ENCODE measurements at places on chromosomes 4 and X. TPM values are rescaled to one million over a fixed set of nuclear protein-coding genes. Genes with fewer than 3 reads are reported as not detected.

DNA sequence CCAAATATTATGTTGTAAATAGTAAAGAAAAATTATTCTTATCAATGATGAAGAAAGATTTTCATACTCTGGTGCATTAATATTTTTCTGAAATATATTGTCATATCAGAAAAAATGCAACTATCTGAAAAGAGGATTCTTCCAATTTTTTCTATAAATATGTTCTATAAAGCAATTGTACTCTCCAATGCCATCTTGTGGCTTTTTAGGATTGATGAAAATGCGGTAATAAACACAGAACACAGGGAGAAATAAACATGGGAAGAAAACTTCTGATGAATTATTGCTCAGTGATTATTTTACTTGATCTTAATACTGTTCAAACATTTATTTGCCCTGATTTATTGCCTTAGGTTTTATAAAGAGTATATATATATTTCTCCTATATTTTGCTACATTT is 215.4 kb downstream of the IL1RAPL1 start:
- no peak for DNase-seq

DNA sequence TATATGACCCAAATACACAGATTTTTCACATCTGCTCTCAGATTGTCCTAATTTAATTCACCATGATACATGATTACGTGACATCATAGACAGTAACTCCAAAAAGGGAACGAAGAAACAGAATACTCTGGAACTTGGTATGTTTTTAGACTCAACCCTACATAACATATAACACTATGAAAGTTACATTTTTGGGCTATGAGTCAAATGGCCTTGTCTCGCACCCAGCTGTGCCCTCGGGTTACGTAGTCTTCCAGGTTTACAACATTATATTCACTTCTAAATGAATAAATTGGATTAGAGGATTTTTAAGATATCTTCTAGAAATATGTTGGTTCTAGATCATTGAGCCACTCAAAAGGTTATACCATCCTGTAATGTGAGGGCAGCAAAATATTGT is 2089.6 kb upstream of the TENM3 start:
- DNase-seq: no peak

- no peak for DNase-seq
Measured at GRCh38 chr4:26964994-26965393, 104.4 kb downstream of the STIM2 start.

DNA sequence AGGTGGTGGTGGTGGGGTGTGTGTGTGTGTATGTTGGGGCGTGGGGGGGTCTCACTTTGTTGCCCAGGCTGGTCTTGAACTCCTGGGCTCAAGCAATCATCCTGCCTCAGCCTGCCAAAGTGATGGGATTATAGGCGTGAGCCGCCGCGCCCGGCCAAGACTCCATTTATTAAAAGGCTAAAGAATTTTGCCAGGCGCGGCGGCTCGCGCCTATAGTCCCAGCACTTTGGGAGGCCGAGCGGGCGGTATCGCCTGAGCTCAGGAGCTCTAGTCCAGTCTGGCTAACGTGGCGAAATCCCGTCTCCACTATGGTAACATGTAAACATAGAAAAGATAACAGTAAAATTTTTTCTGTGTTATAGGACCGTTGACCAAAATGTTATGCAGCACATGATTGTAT is 3.7 kb upstream of the UBA1 start:
- DNase-seq: no peak

GRCh38 chr4:51853027-51853682 is 10.2 kb downstream of the DCUN1D4 start:
- DNase-seq: no peak

- DNase-seq: no peak
Measured at GRCh38 chr4:174538876-174539250, 16.6 kb upstream of the HPGD start.

GRCh38 chr4:161817914-161818313 is 345.9 kb downstream of the FSTL5 start:
- DNase-seq: no peak

GRCh38 chr4:189278597-189279165 is 662.0 kb upstream of the FRG1 start:
- no peak for DNase-seq

DNA sequence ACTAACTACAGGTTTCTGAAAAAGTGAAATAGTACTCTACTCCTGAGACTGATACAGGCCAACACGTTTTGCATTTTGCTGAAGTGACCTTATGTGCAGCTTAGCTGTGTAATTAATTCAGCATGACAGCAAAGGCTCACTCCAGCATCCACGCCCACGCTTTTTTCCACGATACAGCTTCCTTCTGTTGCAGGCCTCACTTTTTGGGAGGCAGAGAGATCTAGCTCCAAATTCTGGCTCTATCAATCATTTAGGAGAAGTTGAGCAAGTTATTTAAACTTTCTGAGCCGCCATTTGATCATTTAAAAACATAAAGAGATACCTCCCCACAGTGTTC is 160.3 kb downstream of the AFAP1 start:
- DNase-seq: no peak

DNA sequence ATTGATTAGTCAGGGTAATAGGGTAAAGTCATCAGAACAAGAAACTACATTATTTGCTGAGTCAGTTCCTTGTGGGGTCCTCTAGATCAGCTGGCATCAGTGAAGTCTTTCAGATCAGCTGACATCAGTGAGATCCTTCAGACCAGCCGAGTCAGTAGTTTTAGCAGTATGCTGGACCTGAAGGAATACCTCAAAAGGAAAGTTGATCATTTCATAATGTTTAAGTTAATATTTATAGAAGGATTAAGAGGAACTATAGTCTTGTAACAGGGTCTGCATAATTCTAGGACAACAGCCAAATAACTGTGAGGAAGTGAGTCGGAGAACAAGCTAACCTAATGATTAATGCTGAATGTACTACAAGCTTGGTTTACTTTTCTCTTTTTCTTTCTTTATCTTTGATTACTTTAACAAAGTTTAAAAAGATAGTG is 958 bp upstream of the UGT2B7 start:
- DNase-seq: peak; percentile 50

DNA sequence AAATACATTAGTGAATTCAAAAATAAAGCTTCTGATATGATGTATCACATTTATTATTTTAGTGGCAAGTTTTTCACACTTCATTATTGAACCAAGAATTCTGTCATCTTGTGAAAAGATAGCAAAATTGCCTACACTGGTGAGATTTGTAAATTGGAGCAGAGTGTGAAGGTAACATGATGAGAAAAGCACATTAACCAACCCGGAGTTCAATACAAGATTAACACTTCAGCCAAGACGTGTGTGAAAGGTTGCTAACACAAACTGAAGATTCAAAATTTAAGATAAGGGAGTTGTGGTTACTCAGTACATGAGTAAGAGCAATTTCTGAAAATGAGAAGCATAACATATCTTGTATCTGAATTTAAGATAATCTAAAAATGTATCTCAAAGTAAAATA is 346.7 kb downstream of the PDHA2 start:
- no peak for DNase-seq

- no peak for DNase-seq
Measured at GRCh38 chrX:72126539-72127140, 5.1 kb downstream of the RTL5 start.

- no peak for DNase-seq
Measured at GRCh38 chr4:69909195-69909594, 21.7 kb upstream of the CSN1S1 start.

- no peak for DNase-seq
Measured at GRCh38 chr4:87038837-87039615, 104.2 kb downstream of the AFF1 start.

GRCh38 chr4:81498551-81499099 is 26.9 kb upstream of the RASGEF1B start:
- DNase-seq: no peak

- DNase-seq: no peak
Measured at GRCh38 chr4:152112887-152113286, 352.1 kb upstream of the GATB start.

- DNase-seq: no peak
Measured at GRCh38 chr4:138111462-138112000, 130.6 kb downstream of the SLC7A11 start.

DNA sequence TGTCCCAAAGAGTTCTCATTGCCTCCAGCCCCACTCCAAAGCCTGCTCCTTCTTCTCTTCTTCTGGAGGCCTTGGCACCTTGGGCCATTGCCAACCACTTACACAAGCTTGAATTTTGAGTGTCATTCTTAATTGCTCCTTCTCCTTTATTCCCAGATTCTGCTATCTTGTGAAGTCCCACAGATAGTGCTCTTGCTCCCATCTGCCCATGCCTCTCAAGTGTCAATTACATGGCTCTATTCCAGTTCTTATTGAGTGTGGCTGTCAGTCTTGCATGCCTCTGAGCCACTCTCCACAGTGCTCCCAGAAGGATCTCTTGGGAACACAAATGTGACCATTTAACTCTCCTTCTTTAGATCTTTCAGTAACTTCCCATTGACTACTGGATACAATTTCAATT is 117.3 kb upstream of the SFRP2 start:
- no peak for DNase-seq

GRCh38 chr4:6953751-6954380 is 44.2 kb downstream of the TBC1D14 start:
- peak; percentile 77 for DNase-seq

- no peak for DNase-seq
Measured at GRCh38 chrX:103453655-103454054, 65.6 kb downstream of the RAB40A start.

DNA sequence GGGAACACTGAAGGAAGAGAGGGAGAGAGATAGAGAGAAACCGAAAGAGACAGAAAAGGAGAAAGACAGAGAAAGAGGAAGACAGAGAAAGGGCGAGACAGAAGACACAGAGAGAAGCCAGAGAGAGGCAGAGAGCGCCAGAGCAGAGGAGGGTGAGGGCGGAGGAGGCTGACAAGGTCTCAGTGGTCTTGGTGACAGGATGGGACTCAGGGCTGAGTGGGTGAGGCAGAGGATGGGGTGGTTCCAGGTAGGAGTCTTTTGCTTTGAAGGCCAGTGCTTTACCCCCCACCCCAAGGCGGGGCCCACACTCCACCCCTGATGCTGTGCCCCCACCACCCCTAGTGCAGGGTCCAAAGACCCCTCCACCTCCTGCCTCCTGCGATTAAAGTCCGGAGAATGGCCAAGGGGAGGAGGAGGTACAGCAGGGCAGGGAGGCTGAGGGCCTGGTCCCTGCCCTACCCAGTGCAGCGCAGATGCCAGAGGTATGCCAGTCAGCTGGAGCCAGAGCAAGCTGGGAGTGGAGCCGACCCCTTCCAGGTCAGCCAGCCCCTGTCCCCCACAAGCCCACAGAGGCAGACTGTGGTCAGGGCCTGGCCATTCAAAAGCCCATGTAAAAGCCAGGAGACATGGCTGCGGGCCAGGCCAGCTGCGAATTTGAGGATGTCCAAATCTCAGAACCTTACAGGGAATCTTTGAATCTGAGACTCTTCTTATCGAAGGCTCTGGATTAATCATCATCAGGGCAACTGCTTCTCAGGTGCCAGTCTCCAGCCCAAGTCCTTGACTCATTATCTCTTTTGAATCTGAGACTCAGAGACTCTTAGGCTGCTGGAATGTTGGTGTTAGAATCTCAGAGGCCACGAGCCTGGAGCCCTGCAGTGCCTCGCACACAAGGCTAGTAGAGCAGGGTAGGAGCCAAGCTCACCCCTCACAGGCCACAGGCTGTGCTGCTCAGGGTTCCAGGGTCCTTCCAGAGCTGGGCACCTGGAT is 758 bp downstream of the IQSEC2 start:
- DNase-seq: peak; percentile 68

GRCh38 chr4:19155568-19155967 is 1096.1 kb upstream of the SLIT2 start:
- DNase-seq: no peak

DNA sequence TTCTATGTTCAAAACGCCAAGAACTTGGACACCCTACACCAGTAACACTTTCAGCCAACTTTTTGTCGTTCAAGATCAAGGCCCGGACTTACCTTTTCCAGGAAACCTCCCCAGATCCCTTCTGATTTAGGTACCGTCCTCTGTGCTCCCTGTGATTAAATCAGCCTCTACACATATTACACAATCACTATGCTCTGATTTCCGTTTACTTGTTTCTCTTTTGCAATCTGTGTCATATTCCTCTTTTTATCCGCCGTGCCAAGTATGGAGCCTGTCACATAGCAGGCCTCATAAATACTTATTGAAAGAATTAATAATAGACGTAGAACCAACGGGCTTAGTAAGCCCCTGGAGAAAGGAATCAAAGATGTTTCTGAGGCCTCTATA is 722 bp upstream of the TMEM33 start:
- no peak for DNase-seq

- no peak for DNase-seq
Measured at GRCh38 chr4:39976945-39977488, 694 bp downstream of the PDS5A start.

- DNase-seq: no peak
Measured at GRCh38 chrX:75596178-75596577, 73.3 kb upstream of the ZDHHC15 start.

- no peak for DNase-seq
Measured at GRCh38 chr4:150962245-150962644, 52.8 kb downstream of the LRBA start.

DNA sequence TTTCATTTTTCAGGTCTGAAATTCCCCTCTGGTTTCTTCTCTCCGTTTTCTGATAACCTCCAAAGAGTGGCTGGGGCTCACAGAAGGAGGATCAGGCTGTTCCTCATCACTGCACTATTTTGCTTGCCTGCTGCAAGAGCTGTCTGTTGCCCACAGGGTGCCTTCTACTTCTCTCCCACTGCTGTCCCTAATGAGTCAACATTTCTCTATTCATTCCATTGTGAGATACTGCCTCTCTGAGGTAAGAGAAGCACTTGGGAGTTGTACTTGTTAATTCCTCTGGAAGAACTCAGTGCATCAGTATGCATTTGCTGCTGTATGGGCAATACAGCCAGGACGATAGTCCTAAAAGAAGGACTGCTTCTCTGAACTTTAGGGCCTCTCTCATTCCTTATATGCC is 34.8 kb downstream of the CT47B1 start:
- DNase-seq: no peak

DNA sequence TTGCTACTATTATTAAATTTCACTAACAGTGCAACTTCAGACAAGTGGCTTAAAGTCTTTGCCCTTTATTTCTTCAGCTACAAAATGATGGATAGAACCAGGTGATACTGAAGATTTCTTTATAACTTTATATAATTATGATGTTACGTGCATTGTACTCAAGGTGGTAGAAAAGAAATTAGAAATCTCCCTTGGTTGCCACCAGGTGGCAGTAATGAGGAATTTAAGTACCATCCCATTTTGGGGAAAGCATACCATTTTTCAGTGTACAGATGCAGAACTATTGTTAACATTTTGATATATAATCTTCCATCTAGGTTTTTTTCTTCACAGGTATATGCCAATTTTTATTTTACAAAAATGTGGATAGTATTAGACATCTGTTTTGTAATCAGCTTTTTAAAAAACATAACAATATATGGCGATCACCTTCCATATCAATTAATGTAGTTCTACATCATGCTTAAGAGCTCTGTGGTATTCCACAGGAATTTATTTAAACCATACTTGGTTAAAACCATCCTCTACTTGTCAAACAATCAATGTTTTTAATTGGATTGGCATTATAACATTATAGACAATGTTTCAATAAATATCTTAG is 37.7 kb upstream of the RAB33B start:
- DNase-seq: no peak

GRCh38 chrX:48919360-48919841 is 577 bp upstream of the PIM2 start:
- no peak for DNase-seq

Gene SMIM10L2A
- not detected for total RNA-seq

Gene FRG2
- not detected for total RNA-seq

Gene TMPRSS11D
- not detected for total RNA-seq

Gene MAD2L1
- 24.7 TPM for total RNA-seq

Gene MAGEB17
- total RNA-seq: not detected

Gene SMPX
- not detected for total RNA-seq

Gene MMAA
- 6.3 TPM for total RNA-seq

Gene SPANXN3
- not detected for total RNA-seq

Gene NHSL2
- total RNA-seq: not detected

Gene HPGD
- total RNA-seq: 0.96 TPM

Gene MAGEE2
- total RNA-seq: not detected

Gene SSX3
- not detected for total RNA-seq
